ENCODE measurements at places on chromosomes 3 and 15.

DNA sequence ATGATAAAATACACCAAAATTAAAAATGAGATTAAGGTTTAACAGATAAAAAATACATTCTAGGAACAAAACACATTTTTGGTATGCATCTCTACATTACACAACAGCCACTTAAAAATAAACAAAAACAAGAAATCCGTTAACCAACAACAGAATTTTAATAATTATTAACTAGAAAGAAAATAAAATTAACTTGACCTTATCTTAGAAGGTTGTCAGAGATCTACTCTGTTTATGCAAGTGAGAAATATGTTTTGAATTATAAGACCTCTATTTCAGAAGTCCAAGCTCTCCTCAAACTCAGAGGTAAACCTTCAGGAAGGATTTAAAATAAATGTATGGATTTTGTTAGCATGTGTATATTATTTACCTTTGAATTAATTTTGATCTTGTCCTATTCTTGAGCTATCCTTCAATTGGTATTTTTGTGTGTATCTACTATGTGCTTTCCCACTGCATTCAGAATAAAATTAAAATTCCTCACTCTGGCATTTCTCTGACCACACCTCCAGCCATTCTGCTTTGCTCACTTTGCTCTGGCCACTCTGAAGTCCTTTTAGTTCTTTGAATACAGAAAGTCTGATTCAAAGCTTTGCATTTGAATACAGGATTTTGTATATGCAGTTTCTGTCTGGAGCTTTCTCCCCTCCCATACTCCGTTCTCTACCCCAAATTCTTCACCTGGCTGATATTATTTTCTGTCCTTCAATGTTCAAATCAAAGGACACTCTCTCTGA, 352.0 kb downstream of the ZBTB20 start:
- no peak for DNase-seq

GRCh38 chr3:148943506-148944205, 47.7 kb upstream of the GYG1 start:
- no peak for DNase-seq

DNA sequence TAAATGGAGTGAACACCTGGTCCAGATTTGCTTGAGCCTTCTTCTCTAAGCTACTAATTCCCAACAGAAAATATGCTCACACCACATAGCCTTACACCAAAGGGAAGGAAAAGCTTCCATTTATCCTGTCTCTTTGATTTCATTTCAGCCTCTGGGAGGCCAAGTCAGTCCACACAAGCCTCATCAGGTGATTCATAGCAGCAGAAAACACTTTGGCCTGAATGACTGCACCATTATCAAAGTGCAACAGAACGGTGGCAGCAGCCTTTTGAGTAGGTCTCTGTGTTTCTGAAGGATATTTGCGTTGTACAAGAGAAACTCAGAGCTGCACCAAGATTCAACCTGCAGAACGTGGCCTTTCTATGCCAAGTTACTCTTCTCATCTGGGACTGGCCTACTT, 46.6 kb upstream of the SNRK start:
- DNase-seq = no peak

DNA sequence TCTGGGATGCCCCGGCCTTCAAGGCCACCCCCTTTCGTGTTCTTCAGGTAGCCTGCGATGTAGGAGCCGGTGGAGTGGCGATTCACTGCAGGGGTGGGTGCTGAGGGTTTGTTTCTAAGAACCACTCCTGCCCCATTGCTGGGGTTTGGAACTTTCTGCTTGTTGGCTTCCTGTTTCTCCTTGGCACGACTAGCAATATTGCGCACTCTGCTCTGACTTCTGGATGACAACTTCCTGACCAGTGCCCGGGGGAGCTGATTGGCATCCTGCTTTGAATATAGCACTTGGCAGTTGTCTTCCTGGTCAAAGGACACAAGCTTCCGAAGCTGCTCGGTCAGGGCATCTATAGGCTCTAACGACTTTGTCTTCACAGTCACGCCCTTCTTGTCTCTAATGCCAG, 187.6 kb upstream of the STRIT1 start:
- no peak for DNase-seq

DNA sequence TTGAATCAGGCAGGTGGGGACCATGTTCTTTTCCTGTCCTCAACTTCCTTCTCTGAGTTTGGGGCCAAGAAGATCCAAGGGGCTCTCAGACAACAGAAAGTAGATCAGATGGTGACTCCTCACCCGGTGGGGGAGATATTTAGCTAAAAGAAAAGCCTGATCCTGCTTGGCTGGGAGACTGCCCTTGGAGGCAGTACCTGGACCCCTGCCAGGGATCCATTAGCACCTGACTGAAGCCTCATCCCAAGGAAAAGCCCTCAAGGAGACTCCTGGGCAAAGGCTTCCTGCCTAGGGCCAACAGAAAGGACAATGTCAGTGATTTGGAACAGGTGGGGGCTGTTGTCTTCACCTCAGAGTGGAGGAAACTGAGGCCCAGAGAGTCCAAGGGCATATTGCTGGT, 33.5 kb upstream of the HHATL start:
- peak; percentile 58 for DNase-seq

- DNase-seq = no peak
These were observed 32.9 kb downstream of the B3GALNT1 start for GRCh38 chr3:161072211-161072621.

GRCh38 chr15:87200149-87200548, 1056.4 kb downstream of the NTRK3 start:
- no peak for DNase-seq

DNA sequence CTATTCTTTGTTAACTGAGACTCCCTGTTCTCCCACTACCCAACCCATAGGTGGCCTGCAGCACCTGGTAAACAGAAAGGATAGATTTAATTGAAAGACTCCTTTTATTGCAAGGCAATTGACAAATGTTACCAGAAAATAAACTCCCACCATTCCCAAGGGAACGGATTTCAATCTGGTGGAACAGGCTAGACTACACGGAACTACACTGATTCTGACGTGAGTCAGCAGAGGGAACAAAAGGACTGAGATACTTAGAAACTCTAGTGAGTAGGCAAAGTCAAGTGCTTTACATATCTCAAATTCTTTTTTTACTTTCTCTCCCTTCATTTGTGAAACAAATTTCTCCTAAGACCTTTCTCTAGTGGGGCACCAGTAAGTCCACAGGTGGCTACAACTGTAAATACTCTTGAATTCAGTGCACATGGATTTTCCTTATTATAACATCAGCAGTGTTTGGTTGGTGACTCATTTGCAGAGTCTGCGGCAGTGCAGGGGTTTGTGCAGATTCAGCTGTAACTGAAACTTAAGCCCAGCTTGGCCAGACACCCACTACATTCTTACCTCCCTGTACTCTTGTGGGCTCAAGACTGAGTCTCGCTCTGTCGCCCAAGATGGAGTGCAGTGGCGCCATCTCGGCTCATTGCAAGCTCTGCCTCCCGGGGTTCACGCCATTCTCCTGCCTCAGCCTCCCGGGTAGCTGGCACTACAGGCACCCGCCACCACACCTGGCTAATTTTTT, 34.3 kb upstream of the PLSCR2 start:
- peak; percentile 71 for DNase-seq

DNA sequence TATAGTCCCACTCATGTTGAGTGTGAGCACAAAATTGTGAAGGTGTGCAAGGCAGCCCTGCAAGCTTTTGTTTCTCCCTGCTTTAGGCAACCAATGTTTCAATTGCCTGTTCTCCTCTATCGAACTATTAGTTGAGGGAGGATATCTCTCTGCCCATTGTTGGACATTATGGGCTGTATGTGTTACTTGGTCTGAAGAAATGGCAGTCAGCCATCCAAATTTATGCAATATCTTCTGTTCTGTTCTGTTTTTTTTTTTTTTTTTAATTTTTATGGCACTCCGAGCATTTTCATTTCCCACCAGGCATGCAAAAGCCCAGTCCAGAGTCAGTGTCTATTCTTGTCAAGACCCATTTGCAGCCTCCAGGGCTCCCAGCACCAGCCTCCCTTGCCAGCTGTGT, 44.0 kb downstream of the ANAPC13 start:
- no peak for DNase-seq

GRCh38 chr3:32449691-32450090, 53.0 kb downstream of the CMTM6 start:
- no peak for DNase-seq

DNA sequence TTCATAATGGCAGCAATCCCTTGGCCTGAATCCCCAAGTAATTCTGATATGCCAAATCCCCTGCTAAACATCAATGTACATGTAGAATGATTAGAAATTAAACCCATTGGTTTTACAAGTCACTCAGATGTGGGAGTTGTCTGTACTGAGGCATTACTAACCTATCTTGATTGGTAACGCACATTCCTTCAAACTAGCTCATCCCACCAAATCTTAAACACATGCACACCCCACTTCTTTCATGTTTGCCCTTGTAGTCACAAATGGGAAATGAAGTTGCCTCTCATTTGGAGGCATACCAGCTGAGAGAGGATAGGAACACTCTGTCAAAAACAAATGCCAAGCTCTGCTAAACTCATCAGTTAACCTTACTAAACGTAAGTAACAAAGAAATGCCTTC, 29.1 kb upstream of the MAN2C1 start:
- no peak for DNase-seq

DNA sequence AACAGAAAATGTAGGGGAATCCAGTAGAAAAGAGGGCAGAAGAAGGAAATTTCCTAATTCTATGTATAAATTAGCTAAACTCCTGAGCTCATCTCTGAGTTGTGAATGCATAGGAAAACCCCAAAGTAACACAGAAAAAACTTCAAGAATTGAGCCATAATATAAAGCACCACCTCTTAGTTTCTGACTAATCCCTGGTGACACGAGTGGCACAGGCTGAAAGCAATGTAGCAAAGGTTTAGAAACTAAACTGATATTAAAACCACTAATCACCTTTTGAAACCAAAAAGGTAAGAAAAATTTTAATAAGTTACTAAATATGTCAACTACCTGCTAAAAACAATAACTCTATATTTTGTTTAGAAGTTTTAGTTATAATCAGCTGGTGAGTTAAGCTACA, 255.6 kb upstream of the NECTIN3 start:
- no peak for DNase-seq

DNA sequence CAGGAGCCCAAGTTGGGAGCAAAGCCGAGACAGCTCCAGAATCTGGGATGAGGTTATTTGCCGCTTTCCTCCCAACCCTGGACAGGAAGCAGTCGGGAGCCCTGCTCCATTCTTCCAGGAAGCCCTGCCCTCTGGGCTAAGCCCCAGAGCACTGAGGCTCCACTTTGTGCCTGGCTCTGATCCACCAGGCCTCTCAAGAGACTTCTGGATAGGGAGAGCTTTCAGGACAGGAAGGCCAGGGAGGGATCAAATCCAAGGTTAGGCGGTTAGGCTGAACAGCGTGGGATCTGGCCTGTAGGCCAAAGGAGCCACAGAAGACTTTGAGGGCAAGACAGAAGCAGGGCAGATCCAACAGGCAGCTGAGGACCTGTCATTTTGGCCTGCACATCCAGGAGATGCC, 835 bp downstream of the STOML1 start:
- no peak for DNase-seq

- DNase-seq = peak; percentile 51
These were observed 14.9 kb downstream of the LIPH start for GRCh38 chr3:185537369-185537970.
